ENCODE measurements at places on chromosomes 12 and 14. TPM values are rescaled to one million over a fixed set of nuclear protein-coding genes. Genes with fewer than 3 reads are reported as not detected.

- no peak for DNase-seq
These were observed 19.3 kb upstream of the CLEC2D start for GRCh38 chr12:9650151-9650576.

The POTEG gene
- polyA plus RNA-seq: not detected

The GRIN2B gene
- 0.01 TPM for polyA plus RNA-seq

The PMEL gene
- polyA plus RNA-seq: 2.7 TPM

The TMEM179 gene
- polyA plus RNA-seq: not detected

The FAIM2 gene
- polyA plus RNA-seq: 0.06 TPM

- no peak for DNase-seq
These were observed 52.0 kb downstream of the CRACR2A start for GRCh38 chr12:3700861-3701260.

The ATL1 gene
- polyA plus RNA-seq: 0.17 TPM
